Activated CD4-positive, CD25-positive, alpha-beta regulatory T cell treated with anti-CD3 and anti-CD28 coated beads, Interleukin-2, amount 50 U/mL, for 16 hours (primary cell): ENCODE measurements at places on chromosomes 4 and X.

GRCh38 chrX:15931362-15931761, 76.7 kb upstream of the AP1S2 start:
- DNase-seq = no peak

DNA sequence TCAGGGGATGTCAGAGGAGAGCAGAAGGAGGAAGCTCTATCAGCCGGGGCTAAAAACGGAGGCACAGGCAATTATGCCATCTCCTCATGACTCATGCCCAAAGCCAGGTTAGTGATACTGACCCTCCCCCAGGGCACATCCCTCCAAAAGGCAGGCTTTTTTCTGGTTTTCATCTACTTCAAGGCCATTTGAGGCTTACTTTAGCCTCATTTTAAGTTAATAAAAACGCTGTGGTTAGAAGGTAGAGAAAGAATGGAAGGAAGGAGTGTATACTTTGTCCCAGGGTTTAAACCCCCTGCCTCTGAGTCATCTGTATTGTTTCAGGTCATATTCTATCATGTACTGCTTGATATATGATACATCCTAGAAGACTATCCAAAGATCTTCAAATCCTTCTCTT, 89.7 kb upstream of the NDP start:
- no peak for DNase-seq

GRCh38 chrX:135396566-135396965, 25.2 kb upstream of the SMIM10L2A start:
- DNase-seq = no peak

DNA sequence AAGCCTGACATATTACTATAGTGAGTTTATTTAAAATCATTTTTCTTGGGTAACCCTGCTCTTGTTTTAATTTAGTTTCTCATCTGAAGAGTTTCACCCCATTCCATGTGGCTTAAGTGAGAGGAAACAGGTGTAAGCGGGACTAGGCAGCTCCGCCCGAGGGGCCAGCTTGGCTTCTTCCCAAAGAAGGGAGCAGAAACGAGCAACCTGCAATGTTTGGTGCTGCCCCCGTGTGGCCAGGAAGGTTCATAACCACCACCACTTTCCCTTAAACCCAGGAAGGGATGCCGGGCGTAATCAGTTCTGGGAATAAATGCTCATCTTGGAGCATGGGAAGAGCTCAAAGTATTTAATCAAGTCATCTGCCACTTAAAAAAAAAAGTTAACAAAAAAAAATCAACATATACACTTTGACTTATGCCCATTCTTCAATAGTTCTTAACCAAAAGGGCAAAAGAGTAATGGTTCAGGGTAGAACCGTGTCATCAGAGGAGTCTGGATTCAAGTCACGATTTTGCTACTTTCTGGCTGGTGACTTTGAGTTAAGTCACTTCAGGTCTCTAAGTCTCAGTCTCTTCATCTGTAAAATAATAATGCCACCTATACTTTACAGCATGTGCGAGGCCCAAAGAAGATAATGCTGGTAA, 147.9 kb downstream of the NSUN7 start:
- peak; percentile 23 for DNase-seq

- DNase-seq = no peak
Measured at GRCh38 chr4:57156242-57156990, 46.2 kb upstream of the IGFBP7 start.

DNA sequence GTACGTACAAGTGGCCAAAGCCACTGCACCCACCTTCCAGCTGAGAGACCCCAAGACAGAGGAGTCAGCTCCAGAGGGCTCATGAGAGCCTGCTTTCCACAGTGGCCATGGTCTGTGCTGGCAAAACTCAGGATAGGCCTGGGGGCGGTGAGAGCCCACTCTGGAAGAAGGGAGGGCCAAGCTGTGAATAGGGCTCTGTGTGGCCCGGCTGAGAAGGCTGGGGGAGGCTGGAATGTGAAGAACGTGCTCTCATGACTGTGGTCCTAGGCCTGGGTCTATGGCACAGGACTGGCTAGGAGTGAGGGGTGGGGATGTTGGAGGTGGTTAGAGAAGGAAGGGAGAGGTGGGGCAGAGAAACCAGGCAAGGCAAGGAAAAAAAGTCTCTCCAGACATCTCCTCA, 13.3 kb downstream of the STARD8 start:
- no peak for DNase-seq

DNA sequence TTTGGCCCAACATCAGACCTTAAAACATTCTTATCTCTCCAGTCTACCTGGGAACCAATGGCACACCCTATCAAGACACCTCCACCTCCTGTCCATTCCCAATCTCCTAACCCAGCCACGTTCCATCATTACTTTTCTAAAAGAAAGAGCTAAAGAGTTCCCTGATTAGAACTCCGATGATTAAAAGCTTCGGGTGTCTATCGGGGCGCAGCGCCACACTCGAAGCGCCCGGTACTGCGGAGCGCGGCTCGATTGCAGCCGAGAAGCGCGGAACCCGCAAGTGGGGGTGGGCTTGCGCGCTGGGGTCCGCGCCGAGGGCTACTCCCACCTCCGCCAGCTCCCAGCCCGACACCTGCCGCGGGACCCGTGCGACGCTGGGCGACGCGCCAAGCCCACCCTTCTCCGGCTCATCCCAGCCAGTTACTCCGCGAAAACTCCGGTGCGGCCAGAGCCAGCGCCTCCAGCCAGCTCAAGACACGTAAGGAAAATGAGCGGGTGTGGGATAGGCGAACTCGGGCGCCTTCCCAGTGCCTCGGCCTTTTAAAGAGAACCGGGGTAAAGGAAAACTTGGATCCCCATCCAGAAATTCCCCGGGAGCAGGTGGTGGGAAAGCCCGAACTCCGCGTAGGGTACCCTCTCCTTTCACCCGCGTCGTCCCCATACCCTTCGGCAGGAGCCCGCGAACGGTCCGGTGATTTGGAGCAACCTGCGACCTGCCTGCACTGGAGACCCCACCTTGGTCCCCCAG, 593 bp downstream of the NPY1R start:
- DNase-seq = no peak
